ENCODE measurements at places on chromosomes 5 and 9.

GRCh38 chr9:87713988-87714330 lies 12.0 kb upstream of the CTSL start:
- DNase-seq = no peak

DNA sequence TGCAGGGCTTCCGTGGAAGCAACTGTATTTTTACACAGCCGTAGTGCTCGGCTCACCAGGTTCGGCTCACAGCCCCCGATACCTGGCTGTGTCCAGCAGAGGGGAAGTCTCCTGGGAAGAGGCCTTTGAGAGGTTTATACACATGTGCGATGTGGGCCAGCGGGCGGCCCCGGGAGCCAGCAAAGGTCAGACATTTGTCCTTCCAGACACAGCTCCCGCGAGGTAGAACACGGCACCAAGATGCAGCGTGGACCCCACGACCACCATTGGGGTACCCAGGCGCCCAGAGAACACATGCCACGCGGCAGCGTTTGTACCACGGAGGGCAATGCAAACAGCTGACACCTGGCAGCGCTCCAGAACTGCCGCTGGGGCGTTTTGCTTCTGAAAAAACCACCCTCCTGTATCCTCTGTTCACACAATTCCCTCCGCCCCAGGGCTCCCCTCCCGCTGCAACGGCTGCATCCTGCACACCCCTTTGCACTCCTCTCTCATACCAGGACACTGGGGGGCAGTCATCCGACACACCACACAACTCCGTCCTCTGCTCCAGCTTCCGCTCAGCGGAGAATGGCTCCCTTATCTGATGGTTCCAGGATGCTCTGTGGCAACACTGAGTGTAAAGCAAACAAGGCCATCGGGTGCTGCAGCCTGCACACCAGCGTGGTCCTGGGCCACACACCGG lies 235.3 kb downstream of the SYK start:
- peak; percentile 79 for DNase-seq

- DNase-seq = no peak
These were observed 363 bp upstream of the SLC25A48 start for GRCh38 chr5:135833961-135834638.

- DNase-seq = no peak
These were observed at the start of gene TIMD4 for GRCh38 chr5:156963125-156963524. Gene TIMD4, minus strand, starts transcription at chr5:156963226. Its CDS starts 28 bp downstream, at chr5:156963198.
